ENCODE measurements at places on chromosomes 5 and 9.
A peak's percentile ranks its signal among the peaks of the same experiment; 100 is the strongest.

DNA sequence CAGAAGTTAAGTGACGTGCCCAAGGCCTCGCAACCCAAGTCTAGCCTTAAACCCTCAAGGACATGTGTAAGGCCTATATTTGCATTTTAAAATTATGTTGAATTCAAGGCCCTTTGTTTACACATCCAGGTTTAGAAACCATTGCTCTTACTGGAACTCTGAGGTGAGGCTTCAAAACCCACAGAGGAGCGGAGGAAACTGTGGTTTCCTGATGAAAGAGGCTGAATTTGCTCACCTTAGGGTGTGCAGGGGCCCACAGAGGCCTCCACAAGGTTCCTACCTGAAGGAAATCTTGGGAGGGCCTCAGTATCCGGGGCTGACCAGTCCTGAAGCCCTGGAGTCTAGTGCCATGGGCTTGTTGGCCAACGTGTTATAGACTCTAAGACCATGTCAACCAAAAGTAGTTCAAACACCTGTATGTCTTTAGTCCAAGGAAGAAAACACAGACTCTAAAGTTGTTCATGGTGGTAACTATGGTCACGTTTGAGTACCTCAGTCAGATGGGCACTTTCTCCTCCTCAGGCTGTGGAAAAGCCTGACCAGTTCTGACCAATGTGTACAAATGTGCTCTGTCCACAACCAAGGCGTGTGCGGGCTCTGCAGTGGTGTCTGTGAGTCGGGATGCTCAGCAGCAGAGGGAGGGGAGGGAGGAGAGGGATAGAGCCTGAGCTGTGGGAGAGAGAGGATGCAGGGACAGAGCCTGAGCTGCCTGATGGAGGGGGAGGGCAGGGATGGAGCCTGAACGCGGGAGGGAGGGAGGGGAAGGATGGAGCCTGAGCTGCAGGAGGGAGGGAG lies 124.6 kb upstream of the ERCC6L2 start:
- no peak for DNase-seq

DNA sequence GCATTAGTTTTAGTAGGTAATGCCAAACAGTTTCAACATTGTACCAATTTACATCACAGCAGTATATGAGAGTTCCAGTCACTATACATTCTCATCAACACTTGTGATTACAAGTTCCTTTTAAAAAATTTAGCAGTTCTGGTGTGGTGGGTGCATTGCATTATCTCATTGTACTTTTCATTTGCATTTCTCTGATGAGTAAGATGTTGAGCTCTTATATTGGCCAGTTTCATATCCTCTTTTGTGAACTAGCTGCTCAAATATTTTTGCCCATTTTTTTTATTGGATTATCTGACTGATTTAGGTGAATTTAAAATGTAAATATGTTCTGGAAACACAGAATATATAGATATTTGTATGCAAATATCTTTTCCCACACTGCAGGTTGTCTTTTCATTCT lies 160.9 kb upstream of the NR3C1 start:
- no peak for DNase-seq

- DNase-seq = no peak
Observed at GRCh38 chr5:171541341-171541776, 121.9 kb downstream of the FGF18 start.

DNA sequence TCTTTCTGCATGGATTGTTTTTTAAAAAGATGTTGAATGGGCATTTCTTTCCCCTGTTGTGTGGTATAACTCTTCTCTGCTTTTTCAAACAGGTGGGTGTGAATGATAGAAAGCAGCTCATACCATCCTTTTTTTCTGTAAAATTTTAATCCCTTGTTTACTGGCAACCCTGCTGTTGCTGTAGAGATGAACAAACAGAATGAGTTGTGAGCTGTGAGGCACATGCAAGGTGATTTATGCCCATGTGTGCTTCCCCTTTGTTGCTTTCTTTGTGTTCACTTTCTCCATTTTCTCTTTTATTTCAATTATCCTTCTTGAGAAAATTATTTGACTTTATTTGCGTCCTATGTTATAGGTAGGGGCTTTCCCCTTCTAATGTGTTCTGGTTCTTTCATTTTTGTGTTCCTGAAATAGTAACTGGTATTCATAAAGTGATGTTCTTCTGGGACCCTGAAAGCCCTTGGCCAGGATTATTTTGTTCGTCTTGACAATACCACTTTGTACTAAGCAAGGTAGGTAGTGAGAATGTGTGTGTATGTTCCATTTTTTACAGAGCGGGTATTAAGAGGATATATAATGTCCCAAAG lies 79.9 kb downstream of the AOPEP start:
- DNase-seq = no peak

DNA sequence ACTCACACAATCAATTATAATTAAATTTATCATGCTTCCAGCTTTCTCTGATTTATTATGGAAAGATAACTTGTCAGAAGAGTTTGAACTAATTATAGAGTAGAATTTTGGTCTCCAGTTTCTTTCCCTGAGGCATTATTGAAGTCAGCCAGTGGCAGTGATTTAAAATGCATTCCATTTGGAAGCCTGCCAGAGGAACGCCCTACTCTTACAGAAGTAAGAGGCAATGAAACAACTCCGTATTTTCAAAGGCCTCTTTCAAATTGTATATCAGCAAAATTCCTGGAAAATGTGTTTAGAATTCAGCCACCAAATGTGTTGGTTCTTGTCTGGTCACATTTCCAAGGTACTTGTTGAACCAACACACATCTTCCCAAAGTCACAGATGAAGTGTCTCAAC lies 640.9 kb downstream of the SEMA5A start:
- DNase-seq = peak; percentile 61

DNA sequence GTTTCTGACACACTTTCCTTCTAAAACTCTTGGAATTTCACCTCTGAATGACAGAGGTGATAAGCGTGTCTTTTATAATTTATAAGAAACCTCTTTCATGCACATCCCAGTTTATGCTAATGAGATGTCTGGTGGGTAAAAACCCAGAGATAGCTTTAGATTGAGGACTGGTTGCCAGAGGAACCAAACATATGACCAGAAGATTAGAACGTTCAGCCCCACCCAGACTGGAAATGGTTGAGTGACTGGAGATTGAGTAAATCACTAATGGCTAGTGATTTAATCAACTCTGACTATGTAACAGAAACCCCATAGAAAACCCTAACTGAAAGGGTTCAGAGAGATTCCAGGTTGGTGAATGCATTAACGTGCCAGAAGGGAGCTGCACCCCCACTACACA lies 69.2 kb downstream of the CDH18 start:
- no peak for DNase-seq

- DNase-seq = no peak
Observed at GRCh38 chr9:137984520-137985257, 107.1 kb downstream of the CACNA1B start.

DNA sequence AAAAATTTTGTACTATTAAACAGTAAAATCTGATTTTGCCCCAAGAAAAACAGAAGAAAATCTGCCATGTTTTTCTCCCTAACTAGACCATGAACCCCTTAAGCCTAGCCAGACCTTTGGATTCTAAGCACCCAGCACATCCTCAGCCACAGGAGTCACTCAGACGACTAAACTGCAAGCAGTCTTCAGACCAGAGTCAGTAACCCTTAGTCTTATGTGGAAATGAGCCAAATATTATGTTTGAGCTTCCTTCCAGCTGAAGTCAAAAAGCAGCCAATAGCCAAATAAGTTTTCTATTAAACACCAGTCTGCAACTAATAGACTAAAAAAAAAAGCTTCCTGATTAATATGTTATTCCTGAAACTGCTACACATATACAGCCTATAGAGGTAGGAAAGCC lies 47.4 kb downstream of the GOLPH3 start:
- DNase-seq = no peak

- no peak for DNase-seq
Observed at GRCh38 chr9:29838491-29839020, 2265.3 kb upstream of the C9orf72 start.

DNA sequence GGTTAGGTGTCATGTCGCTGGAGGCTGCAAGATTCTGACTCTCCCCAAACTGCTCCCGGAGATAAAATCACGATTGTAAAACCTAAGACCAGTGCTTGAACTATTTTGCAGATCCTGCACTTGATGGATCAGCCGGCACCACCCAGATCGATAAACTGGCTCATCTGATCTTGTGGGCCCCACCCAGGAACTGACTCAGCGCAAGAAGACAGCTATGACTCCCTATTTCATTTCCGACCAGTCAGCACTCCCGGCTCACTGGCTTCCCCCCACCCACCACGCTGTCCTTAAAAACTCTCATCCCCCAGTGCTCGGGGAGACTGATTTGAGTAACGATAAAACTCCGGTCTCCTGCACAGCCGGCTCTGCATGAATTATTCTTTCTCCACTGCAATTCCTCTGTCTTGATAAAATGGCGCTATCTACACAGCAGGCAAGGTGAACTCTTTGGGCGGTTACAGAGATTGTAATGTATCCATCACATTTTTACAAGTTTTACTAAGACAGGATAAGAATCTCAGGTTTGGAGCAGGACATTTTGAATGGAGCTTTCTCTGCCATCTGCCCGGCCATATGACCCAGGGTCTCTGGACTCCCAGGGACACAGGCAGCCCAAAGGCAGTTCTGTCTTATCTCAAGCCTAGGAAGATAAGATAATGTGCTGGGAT lies 10.6 kb upstream of the PPP1R26 start:
- no peak for DNase-seq

- DNase-seq = no peak
Observed at GRCh38 chr5:151121665-151122064, 35.9 kb downstream of the ANXA6 start.

- no peak for DNase-seq
Observed at GRCh38 chr5:130077007-130077406, 172.7 kb downstream of the CHSY3 start.

GRCh38 chr5:67035098-67035740 lies 161.4 kb downstream of the CD180 start:
- no peak for DNase-seq

DNA sequence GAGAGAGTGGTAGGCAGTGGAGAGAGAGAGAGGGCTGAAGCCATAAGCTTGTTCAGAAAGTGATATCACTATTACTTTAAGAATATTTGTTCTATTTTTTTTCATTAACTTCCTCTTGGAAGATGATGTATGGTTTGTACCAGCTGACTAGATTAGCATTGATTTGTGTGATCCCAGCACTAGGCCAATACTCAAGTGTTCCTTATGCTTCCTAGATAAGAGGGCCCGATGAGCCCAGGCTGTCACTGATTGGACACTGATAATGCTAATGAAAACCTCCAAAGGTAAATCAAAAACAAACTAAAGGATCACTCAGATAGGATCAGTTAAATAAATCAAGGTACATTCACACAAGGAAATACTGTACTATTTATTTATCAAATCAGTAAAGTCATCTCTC lies 52.7 kb upstream of the OTULINL start:
- DNase-seq = no peak

- no peak for DNase-seq
Observed at GRCh38 chr5:15366676-15367391, 133.1 kb upstream of the FBXL7 start.

- no peak for DNase-seq
Observed at GRCh38 chr5:27705661-27706060, 667.3 kb upstream of the CDH9 start.

DNA sequence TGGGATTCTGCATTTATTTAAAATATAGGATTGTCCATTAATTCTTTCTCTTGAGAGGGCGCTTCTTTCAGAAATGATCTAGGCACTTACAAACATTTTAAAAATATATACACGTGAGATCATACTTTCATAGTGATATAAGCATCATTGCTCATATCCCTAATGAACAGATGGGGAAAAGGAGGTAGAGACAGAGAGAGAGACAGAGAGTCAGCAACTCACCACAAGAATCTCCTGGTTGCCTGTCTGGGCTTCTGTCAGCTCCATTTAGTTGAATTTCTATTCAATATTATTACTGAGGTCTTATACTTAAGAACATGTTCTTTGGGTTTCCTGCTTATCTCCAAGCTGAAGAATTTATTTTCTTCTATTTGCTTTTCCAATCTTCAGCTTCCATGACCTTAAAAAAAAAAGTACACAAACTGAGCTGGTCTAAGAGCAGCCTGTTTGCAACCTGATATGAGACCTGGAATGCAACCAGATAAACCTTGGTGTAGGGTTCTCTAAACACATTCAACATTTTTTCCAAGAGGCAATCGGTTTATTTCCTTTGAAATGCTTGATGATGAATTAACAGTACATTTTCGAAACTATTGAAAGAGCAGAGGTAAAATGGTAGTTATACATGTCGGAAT lies 51.6 kb upstream of the LIFR start:
- no peak for DNase-seq

DNA sequence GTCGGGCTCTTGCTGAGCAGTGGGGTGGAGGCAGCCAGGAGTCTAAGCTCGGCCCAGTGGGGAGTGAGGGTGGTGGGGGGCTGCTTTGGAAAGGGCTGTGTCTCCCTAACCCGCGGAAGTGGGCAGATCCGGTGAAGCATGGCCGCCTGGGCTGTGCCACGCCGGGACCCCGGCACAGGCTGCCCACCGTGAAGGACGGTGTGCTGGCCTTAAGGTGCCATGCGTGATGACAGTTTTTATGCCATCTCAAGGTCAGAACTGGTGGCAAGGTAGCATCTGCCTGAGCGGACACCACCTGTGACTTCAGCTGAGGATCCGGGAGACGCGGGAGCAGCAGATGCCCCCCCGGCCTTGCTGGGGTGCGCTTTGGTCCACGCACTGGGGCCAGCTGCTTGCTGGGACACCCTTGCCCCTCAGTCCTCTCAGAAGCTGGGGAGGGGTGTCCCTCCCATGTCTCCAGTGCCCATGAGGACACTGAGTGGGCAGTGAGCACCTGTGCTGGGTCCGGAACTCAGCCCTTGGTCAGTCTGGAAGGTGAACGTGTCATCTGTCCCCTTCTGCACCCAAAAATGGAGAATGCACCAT lies 53.9 kb downstream of the AHRR start:
- DNase-seq = no peak

- DNase-seq = no peak
Observed at GRCh38 chr9:136694163-136694871, 7.1 kb upstream of the AGPAT2 start.

DNA sequence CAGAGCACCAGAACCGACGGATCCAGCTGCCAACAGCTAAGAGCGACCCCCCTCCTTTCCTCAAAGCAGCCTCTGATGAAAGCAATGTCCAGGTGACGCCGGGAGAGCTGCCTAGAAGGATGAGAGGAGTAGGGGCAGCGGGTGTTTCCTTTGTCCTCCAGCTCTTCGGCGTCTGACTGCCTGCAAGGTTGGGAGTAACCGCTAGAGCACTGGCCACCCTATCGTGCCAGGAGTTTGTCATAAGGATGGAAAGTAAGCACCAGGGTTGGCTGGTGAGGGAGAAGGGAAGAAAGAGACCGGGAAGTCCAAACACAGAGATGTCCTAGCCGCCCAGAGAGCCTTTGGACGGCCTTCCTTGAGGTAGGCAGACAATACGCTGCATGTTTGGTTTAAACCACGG lies 10.8 kb downstream of the MRPL36 start:
- DNase-seq = no peak

GRCh38 chr5:35192506-35192905 lies 37.8 kb downstream of the PRLR start:
- no peak for DNase-seq

- no peak for DNase-seq
Observed at GRCh38 chr9:93918061-93918460, 37.1 kb downstream of the BARX1 start.

GRCh38 chr5:108061941-108062340 lies 320.0 kb downstream of the FBXL17 start:
- peak; percentile 9 for DNase-seq
